ENCODE measurements at places on chromosomes 11 and 22.

GRCh38 chr11:72238492-72239312 lies 5.3 kb downstream of the PHOX2A start:
- DNase-seq: no peak

- DNase-seq: no peak
Observed at GRCh38 chr22:18120857-18121256, 10.2 kb downstream of the TUBA8 start.

- no peak for DNase-seq
Observed at GRCh38 chr11:95398437-95399112, 167.6 kb upstream of the SESN3 start.

DNA sequence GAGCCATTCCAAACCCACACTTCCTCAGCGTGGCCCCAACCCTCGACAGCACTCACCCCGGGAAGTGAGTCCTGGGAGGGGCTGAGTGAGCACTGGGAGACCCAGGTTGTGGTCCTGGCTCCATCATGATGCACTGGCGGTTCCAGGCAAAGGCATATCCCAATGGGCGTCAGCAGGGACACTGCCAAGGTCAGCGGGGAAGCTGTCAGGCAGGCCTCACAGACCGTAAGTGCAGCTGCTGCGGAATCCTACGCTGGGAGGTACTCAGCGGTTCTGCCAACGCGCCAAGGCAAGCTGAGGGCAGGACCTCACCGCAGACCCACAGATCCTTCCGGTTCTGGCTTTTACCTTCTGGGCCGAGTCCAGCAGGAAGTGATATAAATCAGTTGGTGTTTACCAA lies 1.4 kb upstream of the GAL3ST1 start:
- no peak for DNase-seq

- no peak for DNase-seq
Observed at GRCh38 chr22:31250740-31251600, 38.9 kb downstream of the LIMK2 start.

DNA sequence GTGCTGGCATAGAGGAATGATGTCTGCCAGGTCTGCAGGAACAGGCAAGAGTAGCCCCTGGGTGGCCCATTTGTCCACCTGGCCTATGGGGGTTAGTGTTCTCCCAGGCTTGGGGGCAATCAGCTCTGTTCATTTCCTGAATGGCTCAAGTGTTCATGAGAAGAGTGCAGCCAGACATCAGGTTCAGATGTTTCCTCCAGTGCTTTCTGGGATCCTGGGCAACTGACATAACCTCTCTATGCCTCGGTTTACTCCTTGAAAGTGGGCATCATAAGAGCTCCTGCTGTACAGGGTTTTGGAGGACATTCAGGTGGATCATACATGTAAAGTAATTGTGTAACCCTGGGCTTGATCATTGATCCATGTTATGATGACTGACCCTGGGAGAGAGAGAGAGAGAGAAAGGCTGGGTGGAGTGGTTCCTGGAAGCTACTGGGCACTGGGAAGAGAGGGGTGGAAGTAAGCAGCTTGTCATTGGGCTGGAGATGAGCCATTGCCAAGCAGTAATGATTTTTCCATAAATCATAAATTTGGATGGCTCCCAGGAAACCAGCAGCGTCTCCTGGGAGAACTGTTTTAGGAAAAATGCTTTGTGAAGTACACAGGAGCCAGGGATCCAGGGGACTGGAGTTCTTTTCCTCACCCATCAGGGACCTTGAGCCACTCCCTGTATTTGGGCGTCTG lies 30.2 kb upstream of the ACCSL start:
- DNase-seq: no peak

- DNase-seq: no peak
Observed at GRCh38 chr11:57647372-57647771, 2.3 kb downstream of the YPEL4 start.

- no peak for DNase-seq
Observed at GRCh38 chr11:117180020-117180419, 1.5 kb downstream of the SIDT2 start.

- no peak for DNase-seq
Observed at GRCh38 chr11:130915603-130916237, 559 bp downstream of the SNX19 start.

DNA sequence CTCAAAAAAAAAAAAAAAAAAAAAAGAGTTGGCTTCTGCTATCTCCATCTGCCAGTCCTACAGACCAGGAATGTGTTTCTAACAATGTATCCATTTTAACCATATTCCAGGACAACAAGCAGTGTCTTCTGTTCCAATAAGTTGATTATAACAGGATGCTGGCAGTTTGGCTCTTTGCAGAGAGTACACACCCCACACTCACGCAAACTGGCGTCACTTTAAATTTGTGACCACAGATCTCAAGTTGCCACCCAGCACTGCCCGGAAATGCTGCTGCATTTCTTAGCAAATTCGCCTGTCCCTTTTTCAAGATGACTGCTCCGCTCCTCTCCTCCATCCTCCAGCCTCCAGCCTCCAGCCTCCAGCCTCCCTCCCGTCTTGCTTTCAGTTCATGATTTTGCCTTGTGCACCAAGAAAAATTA lies 44.3 kb downstream of the SCGB1A1 start:
- no peak for DNase-seq

DNA sequence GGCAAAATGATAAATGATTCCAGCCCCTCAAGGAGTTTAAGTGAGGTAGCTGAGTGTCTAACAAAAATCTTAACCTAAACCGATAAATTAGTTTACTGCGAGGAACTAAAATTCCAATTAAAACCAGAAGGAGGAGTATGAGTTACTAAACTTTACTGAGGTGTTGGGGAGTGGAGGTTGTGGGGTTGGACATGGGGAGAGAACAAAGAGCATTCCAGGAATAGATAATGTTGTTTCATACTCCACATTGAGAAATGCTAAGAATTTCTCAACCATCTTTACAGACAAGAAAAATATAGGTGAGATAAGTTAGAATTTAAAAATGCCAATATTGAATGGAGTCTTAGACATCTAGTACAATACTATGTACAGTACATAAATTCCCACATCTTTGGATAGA lies 488.6 kb downstream of the METTL15 start:
- DNase-seq: no peak

DNA sequence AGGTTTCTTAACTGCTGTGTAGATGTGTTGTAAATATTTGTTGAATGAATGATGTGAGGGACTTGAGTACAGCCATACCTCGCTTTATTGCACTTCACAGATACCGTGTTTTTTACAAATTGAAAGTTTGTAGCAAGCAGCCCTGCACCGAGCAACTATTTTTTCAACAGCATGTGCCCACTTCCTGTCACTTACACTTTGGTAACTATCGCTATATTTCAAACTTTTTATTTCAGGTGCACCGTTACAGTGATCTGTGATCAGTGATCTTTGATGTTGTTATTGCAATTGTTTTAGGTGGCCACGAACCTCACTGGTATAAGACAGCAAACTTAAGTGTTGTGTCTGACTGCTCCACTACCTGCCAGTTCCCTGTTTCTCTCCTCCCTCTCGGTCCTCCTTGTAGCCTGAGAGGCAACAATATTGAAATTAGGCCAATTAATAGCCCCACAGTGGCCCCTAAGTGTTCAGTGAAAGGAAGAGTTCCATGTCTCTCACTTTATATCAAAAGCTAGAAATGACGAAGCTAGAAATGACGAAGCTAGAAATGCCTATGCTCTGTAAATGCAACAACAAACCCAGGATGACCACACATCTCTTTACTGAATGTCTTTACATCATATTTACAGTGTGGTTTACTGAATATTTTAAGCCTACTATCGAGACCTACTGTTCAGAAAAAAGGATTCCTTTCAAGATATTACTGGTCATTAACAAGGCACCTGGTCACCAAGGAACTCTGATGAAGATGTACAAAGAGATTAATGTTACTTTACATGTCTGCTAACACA lies 1.0 kb downstream of the SFI1 start:
- no peak for DNase-seq

All from activated CD8-positive, alpha-beta memory T cell treated with anti-CD3 and anti-CD28 coated beads for 1 hour (primary cell).